ENCODE measurements at places on chromosomes 1 and 21.

- DNase-seq, result no peak
Measured at GRCh38 chr1:226362891-226363447, 44.9 kb downstream of the PARP1 start.

DNA sequence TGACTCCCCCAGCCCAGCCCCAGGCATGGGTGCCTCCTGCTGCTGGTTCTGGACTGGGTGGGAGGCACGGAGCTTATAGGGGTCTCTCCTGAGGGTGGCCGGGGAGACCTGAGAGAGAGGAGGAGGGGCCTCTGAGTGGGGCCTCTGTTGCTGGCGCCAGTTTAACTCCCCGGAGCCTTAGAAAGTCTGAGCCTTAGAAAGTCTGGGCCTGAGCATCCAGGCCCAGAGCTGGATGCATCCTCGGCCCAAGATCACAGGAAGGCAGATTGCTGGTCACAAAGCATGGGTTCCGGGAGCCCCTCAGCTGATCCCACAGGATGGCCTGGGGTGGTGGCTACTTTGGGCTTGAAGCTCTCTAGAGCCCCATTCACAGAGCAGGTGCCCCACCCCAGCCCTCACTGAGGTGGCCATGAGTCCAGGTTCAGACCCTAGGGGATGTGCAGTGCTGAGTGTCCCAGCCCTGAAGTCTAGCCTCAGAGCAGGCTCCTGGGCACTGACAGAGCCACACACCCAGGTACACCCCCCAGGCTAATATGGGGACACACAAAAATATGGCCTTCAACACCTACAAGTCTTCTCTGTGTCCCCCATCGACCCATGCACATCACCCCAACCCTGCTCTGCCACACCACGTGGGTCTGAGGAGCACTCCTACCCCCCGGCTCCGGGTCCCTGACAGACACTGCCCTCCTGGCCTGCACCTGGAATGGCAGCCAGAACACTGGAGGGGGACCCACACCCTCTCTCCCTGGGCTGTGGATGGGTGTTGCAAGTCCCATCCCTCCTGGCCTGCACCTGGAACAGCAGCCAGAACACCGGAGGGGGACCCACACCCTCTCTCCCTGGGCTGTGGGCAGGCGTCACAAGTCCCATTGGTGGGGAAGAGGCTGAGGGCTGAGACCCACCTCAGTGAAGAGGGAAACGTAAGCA lies 9.7 kb downstream of the PLA2G2F start:
- no peak for DNase-seq

DNA sequence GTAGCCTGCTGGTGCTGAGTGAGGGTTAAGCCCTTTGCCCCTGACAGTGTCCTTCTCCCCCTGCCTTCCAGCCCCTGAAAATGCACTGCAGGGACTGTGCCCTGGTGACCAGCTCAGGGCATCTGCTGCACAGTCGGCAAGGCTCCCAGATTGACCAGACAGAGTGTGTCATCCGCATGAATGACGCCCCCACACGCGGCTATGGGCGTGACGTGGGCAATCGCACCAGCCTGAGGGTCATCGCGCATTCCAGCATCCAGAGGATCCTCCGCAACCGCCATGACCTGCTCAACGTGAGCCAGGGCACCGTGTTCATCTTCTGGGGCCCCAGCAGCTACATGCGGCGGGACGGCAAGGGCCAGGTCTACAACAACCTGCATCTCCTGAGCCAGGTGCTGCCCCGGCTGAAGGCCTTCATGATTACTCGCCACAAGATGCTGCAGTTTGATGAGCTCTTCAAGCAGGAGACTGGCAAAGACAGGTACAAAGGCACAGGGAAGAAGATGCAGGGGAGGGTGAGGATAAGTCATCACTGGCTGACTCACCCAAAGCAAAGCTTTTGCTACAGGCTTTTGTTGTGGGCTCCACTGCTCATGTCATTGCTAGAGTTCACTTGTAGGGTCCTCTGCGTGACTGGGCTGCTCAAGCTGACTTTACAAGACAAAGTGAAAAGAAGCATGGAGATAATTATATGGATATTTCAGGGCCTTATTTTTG lies 174.9 kb downstream of the PIGK start:
- DNase-seq, result no peak

GRCh38 chr1:62037274-62037673 lies 157.4 kb upstream of the L1TD1 start:
- no peak for DNase-seq

Measured in NCI-H446 treated with DMSO at 0.1 percent for 48 hours (cell line).